ENCODE measurements at places on chromosomes 5 and 9.

DNA sequence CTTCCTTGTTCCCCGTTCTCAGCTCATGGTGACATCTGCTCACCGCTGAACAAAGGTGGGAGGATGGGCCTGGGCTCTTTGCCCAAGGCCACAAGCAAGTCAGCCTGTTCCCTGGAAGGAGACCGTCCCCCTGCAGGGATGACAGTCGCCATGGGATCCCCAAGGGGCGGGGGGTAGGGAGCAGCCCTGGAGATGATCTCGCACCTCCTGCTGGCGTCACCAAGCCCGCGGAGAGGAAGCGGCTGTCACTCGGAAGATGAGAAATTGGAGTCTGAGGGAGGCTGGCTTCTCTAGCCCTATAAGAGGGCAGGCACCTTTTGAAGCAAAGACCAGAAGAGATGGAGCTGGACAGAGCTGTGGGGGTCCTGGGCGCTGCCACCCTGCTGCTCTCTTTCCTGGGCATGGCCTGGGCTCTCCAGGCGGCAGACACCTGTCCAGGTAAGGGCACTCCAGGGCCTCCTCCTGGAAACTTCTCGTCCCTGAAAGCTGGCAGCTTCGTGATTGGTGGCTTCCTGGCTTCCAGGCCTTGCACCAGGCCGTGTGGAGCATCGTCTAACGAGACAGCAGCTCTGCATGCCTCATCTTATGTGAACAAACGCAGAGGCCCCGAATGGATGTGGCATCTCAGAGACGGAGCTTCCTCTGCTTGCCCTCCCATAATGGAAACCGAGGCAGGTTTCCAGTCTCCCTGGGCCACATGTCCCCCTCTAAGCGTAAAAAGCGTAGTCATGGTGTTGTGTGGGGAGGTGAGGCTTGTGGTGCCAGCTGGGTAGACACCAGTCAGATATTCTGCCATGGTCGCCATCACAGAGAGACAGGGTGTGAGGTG lies at the start of gene FCN2:
Gene FCN2 (plus strand): TSS at position 327 of the 829 bp plus-strand sequence. CDS start 12 bp downstream, at position 339.
- no peak for DNase-seq

- no peak for DNase-seq
These were observed 700.2 kb downstream of the IRX1 start for GRCh38 chr5:4295663-4296339.

GRCh38 chr5:147051193-147051592 lies 172.6 kb upstream of the PPP2R2B start:
- no peak for DNase-seq

DNA sequence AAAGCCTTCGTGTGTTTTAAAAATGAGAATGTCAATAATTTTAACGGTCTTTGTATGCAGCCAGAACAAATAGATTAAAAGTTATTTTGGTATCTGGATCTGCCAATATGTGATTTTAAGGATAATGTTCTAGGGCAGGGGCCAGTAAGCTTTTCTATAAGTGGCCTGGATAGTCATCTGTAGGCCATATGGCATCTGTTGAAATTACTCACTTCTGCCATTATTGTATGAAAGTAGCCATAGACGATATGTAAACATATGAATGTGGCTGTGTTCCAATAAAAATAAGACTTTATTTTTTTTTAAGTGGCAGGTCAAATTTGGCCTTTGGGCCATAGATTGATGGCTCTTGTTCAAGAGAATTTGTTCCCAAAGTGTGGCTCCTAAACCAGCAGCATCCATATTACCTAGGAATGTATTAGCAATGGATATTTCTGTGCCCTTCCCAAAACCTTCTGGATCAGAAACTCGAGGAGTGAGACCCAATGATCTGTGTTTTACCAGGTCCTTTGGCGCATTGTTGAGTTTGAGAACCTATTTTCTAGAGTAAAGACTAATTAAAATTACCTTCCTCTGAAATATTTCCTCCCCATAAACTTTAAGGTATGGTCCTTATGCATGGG lies 55.9 kb downstream of the C6 start:
- DNase-seq, result no peak

- DNase-seq, result no peak
These were observed 1539.0 kb upstream of the NUDT12 start for GRCh38 chr5:105101577-105101976.

- DNase-seq, result no peak
These were observed 3.2 kb downstream of the FCN1 start for GRCh38 chr9:134914501-134914834.

- no peak for DNase-seq
These were observed 42.4 kb downstream of the STARD4 start for GRCh38 chr5:111469903-111470302.
